ENCODE measurements at places on chromosomes 7 and 10.
A peak's percentile ranks its signal among the peaks of the same experiment; 100 is the strongest.

DNA sequence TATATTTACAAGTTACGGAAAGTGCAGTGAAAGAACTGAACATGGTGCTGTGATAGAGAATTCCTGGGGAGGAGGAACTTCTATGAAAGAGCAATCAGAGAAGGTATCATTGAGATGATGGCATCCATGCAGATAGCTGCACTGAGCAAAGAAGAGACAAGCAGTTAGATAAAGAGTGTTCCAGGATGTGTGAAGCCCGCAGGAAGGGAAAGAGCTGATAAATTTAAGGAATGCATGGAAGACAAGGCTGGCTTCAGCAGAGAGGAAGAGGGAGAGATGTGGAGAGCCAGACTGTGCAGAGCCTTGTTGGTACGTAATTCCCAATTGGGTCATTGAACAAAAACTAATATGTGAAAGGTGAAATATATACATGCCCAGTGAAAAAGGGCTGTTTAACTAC, 538.9 kb downstream of the INHBA start:
- peak; percentile 76 for DNase-seq

- no peak for DNase-seq
These were observed 147.5 kb upstream of the RSU1 start for GRCh38 chr10:16964576-16965343.

GRCh38 chr7:31432836-31433340, 81.0 kb upstream of the ITPRID1 start:
- DNase-seq: peak; percentile 82

GRCh38 chr10:43071865-43072650, 4.8 kb upstream of the RET start:
- DNase-seq: no peak

GRCh38 chr10:24854256-24854655, 98.2 kb downstream of the PRTFDC1 start:
- DNase-seq: no peak

- DNase-seq: no peak
These were observed 78.1 kb upstream of the PHYHIPL start for GRCh38 chr10:59098387-59098786.

DNA sequence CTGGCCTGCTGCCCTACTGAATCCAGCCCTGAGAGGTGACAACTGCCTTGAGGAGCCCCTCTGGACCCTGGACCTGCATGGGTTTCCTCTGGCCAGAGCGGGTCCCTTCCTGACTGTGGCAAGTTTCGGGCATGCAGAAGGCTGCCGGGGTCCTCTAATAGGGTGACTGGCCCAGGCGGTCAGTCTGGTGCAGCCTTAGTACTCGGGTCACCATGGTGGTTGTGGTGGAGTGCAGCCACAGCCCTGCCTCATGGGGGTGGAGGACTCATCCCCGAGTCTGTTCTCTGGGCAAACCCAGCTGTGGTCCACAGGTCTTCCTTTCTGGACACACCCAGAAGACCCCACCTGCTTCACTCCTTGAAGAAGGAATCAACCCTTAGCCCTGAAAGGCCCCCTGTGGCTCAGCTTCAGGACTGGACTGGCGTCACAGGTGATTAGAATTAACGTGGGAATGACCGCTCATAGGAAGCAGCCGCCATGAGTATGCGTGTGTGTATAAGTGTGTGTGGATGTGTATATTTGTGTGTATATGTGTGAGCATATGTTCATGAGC, 28.7 kb downstream of the RAMP3 start:
- no peak for DNase-seq

GRCh38 chr10:132878091-132878729, 64.2 kb downstream of the CFAP46 start:
- no peak for DNase-seq

DNA sequence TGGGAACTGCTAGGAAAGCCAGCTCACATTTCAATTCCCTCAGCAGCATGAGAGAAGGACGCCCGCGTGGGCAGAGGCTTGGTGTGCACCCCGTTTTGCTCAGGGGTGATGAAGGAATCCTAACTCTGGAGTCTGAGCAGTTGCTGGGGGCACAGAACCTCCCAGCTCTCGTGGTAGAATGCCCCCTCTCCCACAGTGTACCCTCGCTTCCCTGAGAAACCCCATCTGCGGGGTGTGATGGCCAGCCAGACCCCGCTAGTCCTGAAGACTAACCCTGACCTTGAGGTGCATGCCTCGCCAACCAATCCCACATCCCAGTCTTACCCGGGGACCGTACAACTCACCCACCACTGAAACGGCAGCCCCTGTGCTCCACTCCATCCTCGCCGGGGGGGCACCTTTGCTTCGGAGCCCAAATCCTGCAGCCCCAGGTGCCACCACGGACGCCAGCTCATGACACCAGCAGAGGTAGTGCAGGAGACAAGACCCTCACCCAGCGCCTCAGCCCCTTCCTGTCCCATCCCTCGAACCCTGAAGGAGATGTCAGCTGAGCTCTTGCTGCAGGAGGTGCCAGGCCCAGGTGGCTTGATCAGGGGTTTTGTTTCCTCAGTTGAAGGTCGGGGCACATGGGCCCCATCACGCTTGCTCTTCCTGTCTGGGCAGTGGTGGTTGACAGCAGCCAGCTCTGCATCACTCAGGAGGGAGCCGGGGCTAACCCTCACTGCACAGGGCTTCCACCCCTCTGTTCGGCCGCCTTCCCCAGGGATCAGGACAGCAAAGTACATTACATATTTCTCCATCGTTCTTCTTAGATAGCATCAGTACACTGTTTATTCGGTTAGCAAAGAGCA, 236.5 kb downstream of the MGMT start:
- no peak for DNase-seq

- DNase-seq: no peak
These were observed 99.4 kb downstream of the RSU1 start for GRCh38 chr10:16717622-16718395.

- no peak for DNase-seq
These were observed 90.3 kb upstream of the IKZF1 start for GRCh38 chr7:50214126-50214670.

GRCh38 chr10:36141856-36142560, 499.9 kb upstream of the FZD8 start:
- DNase-seq: no peak

DNA sequence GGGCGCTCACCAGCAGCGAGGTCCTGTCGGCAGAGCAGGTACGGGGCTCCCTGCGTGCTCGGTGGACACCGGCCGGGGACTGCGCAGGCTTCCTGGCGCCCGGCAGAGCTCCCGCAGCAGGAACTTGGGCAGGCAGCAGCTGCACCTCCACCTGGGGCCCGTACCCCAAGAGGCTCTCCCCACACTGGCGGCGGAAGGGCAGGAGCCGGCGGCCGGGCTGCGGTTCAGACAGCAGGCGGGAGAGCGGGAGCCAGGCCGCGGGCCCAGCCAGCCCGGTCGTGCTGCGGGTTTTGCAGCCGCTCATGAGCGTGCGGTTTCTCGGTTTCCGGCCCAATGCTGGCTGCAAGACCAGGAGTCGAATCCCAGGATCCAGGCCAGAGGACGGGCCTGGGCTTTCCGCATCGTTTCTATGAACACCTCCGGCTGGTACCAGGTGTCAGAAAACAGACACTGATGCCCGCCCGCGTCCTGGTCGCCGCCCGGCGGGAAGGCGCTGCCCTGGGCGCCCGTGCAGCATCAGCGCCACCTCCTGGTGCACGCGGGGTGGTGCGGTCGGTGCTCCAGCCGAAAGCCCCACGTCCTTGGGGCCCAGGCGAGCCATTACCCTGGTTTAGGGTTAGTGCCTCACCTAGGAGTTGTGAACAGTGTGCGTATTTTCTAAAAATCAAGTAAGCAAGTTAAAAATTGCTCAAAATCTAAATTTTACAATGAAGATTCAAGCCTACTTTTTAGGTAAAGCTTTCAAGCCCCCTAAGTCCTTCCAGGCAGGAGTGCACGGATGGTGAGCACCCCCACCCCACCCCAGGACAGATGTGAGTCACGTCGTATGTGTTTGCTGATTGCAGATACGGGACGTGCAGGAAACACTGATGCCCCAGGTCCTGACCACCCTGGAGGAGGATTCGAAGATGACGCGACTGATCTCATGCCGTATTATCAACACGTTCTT, 47.4 kb upstream of the PRKAR1B start:
- DNase-seq: peak; percentile 60

Measured in mesendoderm (in vitro differentiated cells).